Cortex of kidney (tissue), 1 donor: ENCODE measurements at places on chromosomes 3 and 15.

DNA sequence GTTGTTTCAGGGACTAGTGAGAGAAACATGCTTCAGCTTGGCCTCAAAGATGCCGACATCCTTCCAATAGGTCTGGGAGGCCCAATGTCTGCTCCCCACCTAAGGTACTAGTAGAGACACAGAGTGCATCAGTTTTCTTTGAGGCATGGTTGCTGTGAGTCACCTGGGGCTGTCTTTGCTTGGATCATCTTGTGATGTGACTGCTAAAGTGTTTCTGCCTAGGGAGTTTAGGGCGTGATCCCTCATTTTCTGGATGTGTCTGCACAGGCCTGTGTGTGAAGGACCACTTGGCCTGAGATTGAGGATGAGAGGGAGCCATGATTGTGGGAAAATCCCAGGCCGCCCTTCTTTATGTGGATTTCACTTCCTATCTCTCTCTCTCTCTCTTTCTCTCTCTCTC is 4.8 kb downstream of the GASK1A start:
- DNase-seq, result no peak

GRCh38 chr3:32681811-32682210 is 3.2 kb upstream of the CNOT10 start:
- no peak for DNase-seq

GRCh38 chr3:45907769-45908705 is 21.7 kb downstream of the CCR9 start:
- no peak for DNase-seq

DNA sequence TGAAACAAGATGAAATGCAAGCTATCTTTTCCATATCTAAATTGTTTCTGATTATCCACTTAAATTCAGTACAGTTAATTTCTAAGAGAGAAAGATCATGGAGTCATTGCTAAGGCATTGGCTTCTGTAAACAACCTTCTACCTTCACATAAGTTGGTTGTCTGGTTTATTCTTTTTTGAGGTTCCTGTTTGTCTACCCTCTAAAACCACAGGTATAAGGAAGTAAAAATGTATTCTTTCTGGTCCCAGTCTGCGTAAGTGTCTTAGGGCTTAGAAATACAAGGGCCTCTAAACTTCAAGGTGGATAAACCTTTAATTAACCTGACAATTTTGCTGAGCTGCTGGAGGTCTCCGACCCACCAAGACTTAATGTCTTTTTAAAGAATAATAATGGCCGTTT is 3.6 kb upstream of the ATOSA start:
- DNase-seq, result no peak

DNA sequence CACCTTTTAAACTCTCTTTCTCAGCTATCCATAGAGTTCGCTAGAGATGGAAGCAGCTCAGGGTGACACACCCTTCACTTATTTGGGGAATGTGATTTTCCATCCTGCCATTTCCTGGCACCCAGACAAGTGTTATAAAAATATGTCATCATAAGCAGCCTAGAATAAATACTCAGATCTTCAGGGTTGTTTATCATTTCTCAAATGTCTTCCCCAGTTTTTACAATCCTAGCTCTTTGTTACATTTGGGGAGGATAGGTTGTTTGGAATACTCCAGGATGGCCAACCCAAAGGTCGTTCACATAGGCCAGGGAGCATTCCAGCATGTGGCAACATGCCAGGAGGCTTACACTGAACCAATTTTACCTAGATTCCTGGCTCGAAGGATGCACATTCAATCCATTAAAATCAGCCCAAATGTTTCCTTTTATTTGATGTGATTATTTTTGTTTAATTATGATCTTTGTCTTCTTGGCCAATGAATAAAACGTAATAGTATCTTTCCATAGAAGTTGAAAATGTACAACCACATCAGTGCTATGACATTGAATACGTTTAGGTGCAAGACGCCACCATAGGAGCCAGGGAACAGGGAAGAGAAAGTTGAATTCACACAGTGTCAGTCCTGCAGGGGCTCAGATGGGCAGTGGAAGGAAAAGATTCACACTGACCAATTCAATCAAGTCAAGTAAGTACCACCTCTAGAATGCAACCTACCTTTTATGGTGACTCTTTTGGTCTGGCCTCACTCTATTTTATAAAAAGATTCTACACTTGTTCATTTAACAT is 537.7 kb upstream of the MDFIC2 start:
- no peak for DNase-seq

- no peak for DNase-seq
Observed at GRCh38 chr3:69448877-69449276, 63.0 kb upstream of the FRMD4B start.

- DNase-seq, result no peak
Observed at GRCh38 chr15:57167821-57168395, 208.4 kb upstream of the CGNL1 start.

GRCh38 chr3:55330756-55331155 is 156.3 kb downstream of the WNT5A start:
- no peak for DNase-seq

GRCh38 chr15:58334803-58335202 is 97.0 kb upstream of the LIPC start:
- no peak for DNase-seq

DNA sequence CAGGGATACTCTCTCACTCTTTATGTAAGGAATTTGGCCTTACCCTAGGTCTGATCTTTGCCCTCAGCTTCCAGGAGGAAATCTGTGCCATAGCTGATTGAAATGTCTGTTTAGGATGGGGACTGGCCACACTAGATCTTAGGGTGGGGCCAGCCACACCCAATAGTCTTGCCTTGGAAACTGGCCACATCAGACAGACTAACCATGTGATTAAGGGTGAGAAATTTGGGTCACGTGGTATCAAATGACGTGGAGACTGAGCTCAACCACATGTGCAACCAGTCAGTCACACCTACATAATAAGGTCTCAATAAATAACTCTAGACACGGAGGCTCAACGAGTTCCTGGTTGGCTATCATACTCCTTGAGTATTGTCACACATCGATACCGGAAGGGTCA is 113.5 kb downstream of the CNTN3 start:
- no peak for DNase-seq

DNA sequence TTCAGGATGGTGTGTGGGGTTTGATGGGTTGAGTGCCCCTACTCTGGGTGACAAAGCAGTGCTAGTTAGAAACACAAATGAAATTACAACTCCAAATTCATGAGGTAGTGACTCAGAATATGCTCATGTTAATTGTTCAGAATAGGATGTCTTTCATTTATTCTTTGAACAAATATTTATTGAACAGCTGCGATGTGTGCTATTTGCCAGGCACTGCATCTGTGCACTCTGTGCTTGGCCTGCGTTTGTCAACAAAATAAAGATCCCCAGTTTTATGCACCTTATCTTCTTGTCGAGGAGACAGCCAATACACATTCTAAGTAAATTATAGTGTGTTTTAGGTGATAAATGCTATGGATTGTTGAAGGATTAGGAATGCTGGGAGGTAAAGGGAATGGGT is 27.3 kb downstream of the MED12L start:
- DNase-seq, result no peak
